Activated T-helper 1 cell treated with anti-CD3 and anti-CD28 coated beads, Interleukin-2, amount 50 U/mL, for 16 hours (primary cell): ENCODE measurements at places on chromosomes 7 and 10.

DNA sequence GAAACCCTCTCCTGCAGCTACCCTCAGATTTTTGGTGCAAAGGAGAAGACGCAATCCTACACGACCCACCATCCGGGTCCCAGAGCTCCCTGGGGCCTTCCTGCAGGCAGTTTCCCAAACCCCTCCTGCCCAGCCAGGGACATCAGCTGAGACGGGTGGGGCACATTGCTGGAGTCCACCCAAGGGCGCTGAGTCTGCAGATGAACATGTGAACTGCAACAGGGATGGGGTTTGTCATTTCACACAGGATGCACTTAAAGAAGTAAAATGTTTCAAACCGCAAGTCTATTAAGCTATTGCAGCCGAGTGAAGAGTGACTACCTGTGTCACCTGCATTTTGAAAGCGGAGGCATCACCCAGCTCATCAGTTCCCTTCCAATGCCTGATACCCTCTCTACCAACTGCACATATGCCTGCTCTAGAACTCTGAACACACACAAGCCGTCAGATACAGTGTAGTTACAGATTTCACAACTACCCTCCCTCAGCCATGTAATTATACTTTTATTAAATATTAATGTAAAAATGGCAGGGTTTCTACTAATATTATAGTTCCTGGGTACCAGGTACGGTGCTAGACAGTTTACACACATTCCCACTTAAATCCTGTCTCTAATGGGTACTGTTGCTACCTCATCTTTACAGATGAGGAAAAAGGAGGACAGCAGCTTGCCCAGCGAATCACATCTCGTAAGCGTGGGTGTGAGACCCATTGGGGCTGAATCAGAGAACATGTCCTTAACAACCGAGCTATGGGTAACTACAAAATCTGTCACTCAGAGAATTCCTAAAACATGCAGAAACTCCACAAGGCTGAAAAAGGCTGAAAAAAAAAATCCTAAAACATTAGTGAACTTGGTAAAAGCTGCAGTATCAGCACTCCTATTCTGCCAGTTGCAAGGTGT lies 71.2 kb downstream of the GRB10 start:
- DNase-seq = no peak

DNA sequence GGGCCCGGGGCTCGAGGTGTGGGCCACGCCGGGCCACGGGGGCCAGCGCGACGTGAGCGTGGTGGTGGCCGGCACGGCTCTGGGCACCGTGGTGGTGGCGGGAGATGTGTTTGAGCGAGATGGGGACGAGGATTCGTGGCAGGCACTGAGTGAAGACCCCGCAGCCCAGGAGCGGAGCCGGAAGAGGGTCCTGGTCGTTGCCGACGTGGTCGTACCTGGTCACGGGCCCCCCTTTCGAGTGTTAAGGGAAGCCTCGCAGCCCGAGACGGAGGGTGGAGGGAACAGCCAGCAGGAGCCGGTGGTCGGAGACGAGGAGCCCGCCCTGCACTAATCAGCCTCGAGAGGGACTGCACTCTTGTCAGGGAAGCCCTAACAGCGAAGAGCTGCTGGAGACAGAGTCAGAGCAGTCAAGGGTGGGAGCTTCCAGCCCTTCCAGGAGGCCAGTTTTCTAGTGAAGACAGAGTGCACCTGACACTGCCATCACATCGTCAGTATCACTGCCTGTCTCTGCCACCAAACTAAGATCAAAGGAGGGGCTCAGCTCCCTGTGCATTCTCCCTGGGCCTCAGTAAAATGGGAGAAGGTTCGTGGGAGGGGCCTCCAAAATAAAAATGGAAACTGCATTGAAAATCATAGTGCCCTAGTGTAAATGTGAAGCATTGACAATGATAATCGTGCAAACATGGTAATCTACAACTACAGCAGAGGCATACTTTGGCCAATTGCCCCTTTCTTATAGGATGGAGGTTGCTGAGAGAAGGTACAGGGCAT lies 1.3 kb downstream of the MBLAC1 start:
- no peak for DNase-seq

DNA sequence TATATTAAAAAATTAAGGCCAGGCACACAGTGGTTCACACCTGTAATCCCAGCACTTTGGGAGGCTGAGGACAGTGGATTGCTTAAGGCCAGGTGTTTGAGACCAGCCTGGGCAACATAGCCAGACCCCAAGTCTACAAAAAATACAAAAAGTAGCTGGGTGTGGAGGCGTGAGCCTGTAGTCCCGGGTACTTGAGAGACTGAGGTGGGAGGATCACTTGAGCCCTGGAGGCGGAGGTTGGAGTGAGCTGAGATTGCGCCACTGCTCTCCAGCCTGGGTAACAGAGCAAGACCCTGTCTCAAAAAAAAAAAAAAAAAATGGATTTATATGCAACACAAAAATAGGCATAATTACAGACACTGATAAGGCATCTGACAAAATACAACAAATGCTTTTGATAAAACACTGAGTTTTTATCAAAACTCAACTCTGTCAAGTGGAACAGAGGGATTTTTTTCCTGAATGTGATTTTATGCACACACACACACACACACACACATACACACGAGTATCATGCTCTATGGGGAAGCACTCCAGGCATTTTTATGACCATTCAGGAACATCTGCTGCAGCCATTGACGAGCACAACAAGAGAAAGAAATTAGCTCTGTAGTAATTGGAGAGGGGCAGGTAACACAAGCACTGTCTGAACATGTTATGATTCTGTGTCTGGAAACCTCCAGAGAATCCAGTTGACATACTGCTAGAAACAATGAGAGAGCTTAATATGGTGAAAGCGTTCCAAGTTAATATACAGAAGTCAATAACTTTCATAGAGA lies 193.1 kb downstream of the WDR37 start:
- DNase-seq = no peak

- DNase-seq = no peak
Observed at GRCh38 chr7:101814081-101814990, 3.1 kb upstream of the CUX1 start.

GRCh38 chr7:144454-144826 lies 47.9 kb upstream of the FAM20C start:
- no peak for DNase-seq

- DNase-seq = no peak
Observed at GRCh38 chr7:123763191-123763661, 14.4 kb upstream of the WASL start.

- DNase-seq = no peak
Observed at GRCh38 chr10:112880633-112881530, 69.2 kb upstream of the TCF7L2 start.

- DNase-seq = no peak
Observed at GRCh38 chr10:83492004-83492403, 647.3 kb upstream of the GHITM start.

DNA sequence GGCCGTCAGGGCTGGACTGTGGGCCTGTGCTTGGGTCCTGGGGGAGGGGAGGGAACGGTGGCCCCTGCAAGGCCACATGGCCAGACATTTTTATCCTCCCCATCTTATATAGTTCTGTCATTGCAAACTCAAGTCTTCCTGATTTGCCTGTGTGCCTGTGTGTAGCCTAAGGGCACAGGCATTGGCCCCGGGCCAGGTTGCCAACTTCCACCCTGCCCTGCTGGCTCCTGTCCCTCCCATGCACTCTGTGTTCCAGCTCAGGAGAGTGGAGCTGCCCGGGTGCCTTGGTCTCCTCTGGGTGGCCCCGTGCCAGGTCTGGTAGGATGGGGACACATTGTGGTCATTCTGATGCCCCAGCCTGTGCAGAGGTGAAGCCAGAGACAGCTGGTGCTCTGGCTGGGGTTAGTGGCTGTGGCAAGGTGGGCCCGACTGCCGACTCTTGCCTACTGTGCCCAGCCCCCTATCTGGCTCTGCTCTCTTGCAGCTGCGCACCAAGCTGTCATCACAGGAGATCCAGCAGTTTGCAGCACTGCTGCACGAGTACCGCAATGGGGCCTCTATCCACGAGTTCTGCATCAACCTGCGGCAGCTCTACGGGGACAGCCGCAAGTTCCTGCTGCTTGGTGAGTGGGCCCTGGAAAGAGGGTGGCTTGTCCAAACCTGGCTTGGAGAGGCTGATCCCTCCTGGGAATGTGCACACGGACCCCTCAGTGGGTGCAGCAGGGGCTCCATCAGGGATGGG lies 14.8 kb downstream of the NACAD start:
- DNase-seq = no peak

DNA sequence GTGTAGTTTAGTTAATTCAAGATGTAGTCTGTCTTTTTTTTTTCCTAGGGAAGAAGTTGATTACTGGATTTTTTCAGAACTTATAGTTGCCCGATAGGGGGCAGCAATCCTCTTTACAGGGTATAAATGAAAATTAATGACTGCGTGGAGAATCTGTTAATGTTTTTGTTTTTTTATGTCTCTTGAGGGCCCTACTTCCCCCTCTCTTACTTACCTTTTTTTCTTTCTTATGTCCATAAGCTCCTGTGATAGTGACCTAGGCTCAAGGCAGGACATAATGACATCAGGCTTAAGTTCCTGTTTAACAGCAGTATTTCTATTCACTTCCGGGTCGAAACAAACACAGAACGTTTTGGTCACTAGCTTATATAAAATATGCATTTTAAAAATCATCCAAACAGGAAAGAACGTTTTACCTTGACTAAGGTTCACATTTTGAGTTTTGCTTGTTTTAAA lies 18.8 kb downstream of the CDC123 start:
- DNase-seq = no peak

GRCh38 chr7:83936056-83936708 lies 258.4 kb downstream of the SEMA3A start:
- DNase-seq = no peak

GRCh38 chr7:47282790-47283496 lies 299.0 kb downstream of the TNS3 start:
- no peak for DNase-seq

- no peak for DNase-seq
Observed at GRCh38 chr10:89390476-89391225, 1.8 kb upstream of the IFIT1 start.

DNA sequence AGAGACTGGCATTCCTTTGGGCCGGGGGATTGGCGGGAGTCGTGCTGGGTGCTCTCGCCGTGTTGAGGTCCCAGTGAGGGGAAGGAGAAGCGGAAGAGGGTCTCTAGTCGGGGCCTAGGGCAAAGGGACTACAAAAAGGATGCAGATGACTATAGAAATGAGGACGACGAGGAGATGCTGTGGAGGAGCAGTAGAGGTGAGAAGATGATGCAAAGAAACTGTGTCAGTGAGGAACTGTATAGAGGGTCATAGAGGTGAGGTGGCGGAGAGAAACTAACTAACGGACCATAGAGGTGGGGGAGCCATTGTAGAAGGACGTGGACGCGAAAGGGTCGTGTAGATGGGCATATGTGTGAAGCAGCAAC lies 324 bp downstream of the TWNK start:
- no peak for DNase-seq

DNA sequence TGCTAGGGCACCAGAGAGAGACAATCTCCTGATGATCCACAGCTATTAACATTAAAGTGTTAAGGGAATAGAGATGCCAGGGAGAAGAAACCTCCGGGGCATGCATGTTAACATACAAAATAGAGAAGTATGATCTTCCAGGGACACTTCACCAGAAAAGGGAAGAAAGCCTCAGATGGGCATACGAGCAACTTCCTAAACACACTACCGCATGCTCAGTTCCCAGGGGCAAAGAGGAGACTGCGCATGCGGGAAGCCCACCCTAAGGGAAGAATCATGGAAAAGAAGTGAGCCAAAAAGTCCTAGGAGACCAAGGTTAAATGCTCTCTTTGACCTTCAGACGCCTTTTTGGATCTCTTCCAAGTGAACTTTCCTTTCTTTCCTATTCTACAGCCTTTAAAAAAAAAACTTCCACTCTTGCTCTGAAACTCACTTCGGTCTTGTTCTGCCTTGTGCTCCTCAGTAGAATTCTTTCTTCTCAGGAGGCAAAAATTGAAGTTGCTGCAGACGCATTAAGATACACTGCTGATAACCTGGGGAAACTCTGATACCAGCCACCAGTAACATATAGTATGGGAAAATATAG lies 1211.3 kb downstream of the REEP3 start:
- no peak for DNase-seq

- no peak for DNase-seq
Observed at GRCh38 chr7:16921151-16921550, 39.4 kb upstream of the AGR3 start.

- DNase-seq = no peak
Observed at GRCh38 chr7:72176875-72177274, 235.3 kb downstream of the CALN1 start.

GRCh38 chr10:27680006-27680557 lies 65.5 kb downstream of the MKX start:
- DNase-seq = no peak

DNA sequence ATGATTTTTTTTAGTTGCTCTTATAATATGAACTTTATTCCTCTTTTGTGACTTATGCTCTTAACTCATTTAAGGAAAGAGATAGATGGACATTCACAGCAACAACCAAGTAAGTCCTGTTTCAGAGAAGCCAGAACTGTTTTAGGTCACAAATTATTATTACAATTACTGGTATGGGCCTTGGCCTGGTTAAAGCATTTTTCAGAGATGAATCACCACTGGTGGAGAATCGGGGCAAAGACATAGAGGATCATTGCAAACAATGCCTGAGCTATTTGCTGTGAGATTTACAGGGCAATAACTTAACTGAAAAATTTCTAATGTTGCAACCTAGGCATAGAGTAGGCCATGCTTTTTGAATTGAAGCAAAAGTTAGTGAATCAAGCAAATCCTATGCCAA lies 138.0 kb upstream of the YAE1 start:
- DNase-seq = no peak

DNA sequence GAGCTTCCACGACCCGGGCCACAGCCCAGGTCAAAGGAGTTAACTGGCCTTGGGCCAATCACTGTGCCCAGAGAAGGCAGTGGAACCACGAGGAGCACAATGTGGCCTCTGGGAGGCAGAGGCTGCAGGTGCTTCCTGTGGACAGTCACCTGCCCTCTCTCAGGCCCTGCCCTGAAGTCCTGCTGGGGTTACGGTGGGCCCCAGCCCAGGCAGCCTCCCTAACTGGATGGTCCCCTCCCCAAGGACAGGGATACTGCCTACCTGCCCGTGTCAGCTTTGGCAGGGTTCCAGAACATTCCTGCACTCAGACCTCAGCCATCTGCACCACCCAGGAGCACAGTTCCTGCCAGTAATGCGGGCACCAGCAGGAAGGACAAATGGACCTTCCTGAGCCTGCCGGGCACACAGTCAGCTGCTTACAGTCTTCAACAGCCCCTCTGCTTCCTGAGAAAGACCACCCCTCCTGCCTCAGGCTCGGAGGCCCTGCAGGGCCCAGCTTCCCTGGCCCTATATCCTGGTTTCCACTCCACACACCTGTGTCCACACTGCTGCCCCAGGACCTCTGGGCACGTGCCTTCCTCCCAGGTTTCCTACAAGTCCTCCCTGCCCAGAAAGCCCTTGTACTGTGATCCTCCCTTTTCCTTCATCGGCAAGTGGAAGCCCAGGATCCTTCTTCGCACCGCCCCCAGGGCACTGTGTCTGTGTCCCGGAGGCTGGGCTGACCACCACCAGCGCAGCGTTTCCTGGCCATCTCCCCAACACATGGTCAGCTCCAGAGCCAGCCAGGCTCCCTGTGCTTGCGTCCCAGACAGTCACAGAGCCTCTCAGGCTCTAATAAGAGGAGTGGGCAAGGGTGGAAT lies 23.3 kb downstream of the WDR86 start:
- DNase-seq = no peak

- DNase-seq = no peak
Observed at GRCh38 chr10:55404094-55404493, 603.1 kb upstream of the PCDH15 start.
